Brain (organoid and tissue), 16 donors: ENCODE measurements at places on chromosomes 13 and 19.
A peak's percentile ranks its signal among the peaks of the same experiment; 100 is the strongest.

- DNase-seq: peak; percentile 77
These were observed 2.1 kb upstream of the PCDH17 start for GRCh38 chr13:57629391-57629804.

- DNase-seq: no peak
These were observed 174.6 kb downstream of the SPRY2 start for GRCh38 chr13:80166352-80166751.

GRCh38 chr19:28917621-28918020 lies 295.3 kb downstream of the UQCRFS1 start:
- DNase-seq: no peak

DNA sequence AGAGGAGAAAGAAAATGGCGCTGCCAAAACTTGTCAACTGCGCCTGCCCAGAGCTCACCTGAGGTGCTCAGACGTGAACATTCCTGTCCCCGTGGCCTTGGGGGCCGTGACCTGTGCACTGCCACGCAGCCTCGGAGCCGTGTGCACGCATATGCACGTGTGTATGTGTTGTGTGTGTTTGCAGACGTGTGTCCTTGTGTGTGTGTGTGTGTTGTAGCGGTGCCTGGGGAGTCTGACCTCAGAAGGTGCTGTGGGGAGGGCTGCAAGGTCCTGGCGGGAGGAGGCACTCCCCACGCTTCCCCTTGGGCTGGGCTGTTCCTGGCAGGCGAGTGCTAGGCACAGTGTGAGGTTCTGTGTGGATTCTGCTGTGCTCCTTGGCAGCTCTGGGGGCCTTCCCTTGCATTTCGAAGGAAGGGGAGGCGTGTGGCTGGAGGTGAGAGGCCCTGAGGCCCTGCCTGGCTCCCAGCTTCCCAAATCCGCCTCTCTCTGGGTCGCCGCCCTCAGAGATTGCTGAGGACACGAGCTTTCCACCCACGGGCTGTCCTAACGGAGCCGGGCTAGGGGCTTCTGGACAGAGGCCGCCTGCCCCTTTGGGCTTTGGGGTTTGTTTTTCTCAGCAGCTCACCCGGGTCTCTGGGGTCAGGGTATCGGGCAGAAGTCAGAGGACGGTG lies 4.5 kb downstream of the BSG start:
- no peak for DNase-seq

DNA sequence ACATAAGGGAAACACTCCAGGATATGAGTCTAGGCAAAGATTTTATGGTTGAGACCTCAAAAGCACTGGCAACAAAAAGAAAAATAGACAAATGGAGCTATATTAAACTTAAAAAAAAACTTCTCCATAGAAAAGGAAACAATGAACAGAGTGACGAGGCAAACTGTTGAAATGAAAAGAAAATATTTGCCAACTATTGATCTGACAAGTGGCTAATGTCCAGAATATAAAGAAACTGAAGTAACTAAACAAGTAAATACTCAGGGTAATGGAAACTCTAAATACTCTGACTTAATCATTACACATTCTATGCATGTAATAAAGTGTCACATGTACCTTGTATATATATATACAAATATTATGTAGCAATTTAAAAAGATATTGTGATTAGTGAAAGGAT lies 562.5 kb downstream of the GPC5 start:
- no peak for DNase-seq

DNA sequence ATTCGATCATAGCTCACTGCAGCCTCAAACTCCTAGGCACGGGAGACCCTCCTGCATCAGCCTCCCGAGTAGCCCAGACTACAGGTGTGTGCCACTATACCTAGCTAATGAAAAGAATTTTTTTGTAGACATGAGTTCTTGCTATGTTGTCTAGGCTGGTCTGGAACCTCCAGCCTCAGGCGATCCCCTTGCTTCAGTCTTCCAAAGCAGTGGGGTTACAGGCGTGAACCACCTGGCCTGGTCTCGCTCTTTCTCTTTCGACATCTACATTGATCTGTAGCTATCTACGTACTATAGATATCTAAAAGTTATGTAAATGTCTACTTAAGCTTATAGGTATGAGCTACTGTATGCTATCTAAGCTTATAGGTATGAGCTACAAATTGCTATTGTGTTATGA lies 32.4 kb downstream of the NUMBL start:
- DNase-seq: no peak

DNA sequence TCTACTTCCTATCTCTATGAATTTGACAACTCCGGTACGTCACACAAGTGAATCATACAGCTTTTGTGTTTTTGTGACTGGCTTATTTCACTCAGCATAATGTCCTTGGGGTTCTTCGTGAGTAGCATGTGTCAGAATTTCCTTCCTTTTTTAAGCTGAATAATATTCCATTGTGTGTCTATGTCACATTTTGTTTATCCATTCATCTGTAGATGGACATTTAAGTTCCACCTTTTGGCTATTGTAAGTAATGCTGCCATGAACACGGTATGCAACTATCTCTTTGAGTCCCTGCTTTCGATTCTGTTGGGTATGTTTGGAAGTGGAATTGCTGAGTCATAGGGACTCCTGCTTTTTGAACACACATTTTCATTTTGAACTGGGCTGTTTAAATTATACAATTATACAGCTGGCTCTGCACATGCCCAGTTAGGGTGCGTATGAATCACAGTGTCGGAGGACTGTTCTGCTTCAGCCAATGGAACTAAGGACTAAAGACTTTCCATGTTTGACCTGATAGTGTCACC lies 43.0 kb upstream of the C13orf42 start:
- DNase-seq: no peak

GRCh38 chr13:102784483-102784882 lies 10.9 kb upstream of the TEX30 start:
- DNase-seq: no peak

DNA sequence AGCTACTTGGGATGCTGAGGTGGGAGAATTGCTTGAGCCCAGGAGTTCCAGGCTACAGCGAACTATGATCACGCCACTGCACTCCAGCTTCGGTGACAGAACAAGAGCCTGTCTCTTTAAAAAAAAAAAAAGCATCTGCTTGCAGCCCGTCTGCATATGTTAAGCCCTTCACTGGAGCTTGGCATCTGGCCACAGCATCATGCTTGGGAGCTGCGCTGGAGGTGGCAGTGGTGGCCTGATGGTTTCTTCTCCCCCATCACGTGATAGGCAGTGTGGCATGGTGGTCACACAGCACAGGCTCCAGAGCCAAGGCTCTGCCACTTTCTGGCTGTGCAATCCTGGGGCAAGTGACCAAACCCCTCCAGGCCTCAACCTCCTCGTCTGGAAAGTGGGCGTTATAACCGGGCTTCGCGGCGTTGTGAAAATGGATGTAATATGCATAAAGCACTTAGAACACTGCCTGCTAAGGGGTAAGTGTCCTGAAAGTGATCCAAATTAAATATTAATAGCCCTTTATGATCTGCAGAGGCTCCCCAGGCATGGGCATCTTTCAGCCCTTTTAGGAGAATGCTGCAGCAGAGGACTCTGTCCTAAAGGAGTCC lies 24.4 kb downstream of the MARK4 start:
- peak; percentile 69 for DNase-seq

GRCh38 chr13:96544957-96545356 lies 449.3 kb downstream of the OXGR1 start:
- no peak for DNase-seq

GRCh38 chr19:1000095-1000494 lies at the start of gene GRIN3B:
Gene GRIN3B, plus strand, starts transcription at chr19:1000419. Its CDS starts 19 bp downstream, at chr19:1000438.
- DNase-seq: no peak

DNA sequence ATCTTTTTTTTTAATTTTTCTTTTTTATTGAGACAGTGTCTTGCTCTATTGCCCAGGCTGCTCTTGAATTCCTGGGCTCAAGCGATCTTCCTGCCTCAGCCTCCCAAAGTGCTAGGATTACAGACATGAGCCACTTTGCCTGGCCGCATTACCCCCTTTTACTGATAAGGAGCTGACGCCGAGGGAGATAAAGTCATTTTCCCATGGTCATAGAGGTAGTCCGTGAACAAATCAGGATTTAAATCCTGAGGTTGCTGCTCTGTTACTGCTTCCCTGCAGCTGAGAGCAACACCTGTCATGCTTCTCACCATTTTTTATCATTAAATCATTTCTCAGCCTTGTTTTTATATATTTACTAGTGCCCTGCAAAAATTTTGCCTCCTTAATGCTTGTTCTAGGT lies 7.4 kb downstream of the CYSLTR2 start:
- no peak for DNase-seq

DNA sequence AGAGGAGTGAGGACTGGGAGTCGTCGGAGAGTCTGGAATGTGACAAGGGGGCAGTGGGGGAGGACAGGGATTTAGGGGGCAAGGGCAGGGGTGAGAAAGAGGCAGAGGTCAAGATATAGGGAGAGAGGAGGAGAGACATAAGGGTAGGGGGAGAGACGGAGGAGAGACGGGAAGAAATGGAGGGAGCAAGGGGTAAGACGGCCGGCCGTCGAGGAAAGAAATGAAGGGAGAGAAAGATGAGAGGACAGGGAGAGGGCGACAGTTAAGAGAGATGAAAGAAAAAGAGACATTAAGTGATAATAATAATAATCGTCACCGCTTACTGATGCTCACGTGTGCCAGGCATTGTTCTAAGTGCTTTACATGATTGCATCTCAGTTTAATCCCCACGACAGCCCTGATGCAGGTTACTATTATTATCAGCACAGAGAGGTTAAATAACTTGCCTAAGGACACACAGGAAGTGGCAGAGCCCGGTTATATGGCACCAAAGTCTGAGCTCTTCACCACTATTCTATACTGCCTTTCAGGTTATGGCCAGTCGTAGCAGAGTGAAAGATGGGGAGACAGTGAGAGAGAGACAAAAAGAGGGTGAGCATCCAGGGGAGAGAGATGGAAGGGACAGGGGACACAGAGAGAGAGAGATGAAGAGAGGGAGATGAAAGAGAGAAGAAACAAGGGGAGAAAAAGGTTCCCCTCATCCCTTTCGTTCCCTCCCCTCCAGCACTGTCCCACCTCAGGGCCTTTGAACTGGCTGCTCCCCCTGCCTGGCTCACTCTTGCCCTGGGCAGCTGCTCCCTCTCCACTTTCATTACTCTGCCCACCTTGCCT lies 13.6 kb downstream of the C19orf81 start:
- DNase-seq: no peak

DNA sequence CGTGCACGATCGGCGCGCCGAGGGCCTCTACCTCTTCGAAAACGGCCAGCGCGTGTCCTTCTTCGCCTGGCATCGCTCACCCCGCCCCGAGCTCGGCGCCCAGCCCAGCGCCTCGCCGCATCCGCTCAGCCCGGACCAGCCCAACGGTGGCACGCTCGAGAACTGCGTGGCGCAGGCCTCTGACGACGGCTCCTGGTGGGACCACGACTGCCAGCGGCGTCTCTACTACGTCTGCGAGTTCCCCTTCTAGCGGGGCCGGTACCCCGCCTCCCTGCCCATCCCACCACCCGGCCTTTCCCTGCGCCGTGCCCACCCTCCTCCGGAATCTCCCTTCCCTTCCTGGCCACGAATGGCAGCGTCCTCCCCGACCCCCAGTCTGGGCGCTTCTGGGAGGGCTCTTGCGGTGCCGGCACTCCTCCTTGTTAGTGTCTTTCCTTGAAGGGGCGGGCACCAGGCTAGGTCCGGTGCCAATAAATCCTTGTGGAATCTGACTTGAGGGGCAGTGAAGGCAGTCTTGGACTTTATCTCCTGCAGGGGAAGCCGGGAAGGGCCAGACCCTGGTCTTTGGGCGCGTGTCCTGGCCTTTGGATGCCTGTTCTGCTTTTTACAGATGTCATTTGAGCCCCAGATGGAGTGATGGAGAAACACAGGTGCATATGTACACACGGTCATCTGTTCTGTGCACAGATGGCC lies 2.2 kb downstream of the CLEC11A start:
- DNase-seq: no peak

GRCh38 chr19:679418-680286 lies 3.5 kb downstream of the FSTL3 start:
- peak; percentile 77 for DNase-seq

DNA sequence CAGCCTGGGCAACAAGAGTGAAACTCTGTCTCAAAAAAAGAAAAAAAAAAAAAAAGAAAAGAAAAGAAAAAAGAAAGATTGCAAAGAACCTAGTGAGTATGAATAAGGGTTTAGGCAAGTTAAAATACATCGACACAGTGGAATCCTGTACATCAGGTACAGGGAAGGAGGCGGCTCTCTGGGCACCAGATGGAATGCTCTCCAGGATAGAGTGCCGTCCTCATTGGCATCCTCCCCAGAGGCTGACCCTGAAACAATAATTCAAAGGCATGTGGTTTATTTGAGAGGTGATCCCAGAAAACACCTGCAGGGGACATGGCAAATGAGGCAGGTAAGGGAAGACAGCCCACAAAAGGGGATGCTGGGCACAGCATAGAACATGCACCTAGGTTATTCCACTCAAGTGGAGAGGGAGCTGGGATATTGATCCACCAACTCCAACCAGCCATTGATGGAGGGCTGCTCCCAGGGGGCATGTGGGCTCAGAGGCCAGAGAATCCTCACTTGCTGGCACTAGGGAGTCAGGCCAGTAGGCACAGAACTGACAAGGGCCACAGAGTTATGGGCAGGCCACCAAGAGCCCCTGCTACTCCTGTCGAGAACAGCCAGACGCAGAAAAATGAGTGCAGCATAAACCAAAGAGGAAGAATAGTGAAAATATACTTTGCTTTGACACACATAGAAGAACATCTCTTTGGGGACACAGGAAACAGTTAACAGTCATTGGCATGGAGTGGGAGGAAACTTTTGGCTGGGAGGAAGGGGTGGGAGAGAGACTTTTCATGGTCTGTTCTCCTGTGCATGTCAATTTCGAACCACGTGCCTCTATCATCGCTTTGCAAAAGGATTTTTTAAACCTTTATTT lies 4.2 kb downstream of the TSPAN16 start:
- no peak for DNase-seq

DNA sequence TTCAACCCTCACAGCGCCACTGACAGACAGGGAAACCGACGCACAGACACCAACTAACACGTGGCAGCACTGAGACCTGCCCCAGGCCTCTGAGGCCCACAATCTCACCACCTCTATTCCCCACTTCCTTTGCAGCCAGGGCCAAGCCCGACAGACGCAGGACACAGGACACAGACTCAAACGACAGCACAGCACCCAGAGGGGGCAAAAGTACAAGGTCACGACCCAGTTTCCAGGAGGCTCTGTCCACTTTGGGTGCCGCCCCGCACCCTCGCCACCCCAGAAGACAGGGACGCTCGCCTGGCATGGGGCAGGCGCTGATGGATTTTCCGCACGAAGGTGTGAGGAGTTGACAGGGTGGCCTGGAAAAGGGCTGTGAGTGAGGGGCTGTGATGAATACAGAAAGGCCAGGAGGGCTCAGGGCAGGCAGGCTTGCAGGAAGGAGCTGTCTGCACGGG lies 48.8 kb downstream of the MLLT1 start:
- no peak for DNase-seq

GRCh38 chr13:41579168-41579567 lies 121.8 kb downstream of the RGCC start:
- no peak for DNase-seq

GRCh38 chr19:30878495-30878894 lies 470.7 kb downstream of the TSHZ3 start:
- DNase-seq: no peak
